Left renal pelvis (tissue), 4 donors: ENCODE measurements at places on chromosomes 13 and 19.

DNA sequence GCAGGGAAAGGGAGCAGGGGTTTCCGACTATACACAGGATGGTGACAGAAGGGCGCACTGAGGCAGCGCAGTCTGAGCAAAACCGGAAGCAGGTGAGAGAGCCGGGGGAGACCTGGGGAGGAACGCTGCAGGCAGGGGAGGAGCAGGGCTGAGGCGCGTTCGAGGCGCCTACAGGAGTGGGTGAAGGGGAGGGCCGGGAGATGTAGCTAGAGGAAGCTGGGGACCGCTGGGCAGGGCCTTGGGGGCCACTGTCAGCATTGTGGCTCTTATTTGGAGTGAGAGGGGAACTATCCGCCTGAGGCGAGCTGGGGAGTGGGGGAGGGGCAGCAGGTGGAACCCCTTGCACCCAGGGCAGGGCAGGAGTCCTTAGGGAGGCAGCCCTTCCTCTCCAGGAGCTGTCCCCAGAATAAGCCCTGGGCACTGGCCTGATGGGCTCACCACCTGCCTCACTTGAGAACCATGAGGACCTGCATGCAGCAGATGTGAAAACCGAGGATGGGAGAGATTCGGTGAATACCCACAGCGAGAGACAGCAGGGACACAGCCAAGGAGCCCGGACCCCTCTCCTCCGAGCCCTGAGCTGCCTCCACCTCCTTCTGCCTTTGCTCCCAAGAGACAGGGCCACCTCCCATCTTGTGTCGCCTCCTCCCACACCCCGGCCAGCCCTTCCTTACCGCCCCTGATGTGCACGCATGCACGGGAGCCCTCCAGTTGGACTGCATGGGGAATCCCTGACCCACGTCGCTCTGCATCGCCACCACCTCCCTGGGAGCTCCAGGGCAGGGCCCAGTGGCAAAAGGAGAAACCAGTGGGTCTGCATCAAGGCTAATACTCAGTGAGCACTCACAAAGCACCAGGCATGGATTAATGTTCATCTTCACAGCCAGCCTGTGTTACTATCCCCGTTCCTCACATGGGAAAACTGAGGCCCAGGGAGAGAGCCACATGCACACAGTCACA, 10.3 kb downstream of the AKT2 start:
- DNase-seq, result no peak

DNA sequence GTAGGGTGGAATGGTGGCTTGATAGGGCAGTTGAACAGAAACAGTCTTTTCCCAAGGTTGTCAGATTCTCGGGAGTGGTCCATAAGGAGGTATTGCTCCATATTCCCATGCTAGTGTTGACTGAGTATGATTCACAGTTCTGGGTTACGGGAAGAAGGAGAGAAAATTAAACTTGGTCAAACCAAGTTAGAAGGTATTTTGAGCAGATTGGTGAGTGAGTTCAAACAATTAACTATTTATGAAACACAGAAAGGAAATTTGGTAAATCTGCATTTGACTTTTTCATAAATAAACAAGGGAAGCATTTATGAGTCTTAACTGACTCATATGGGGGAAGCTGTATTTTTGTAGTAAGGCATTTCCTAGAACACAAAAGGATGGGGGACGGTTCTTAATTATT, 2419.4 kb downstream of the PCDH9 start:
- no peak for DNase-seq

GRCh38 chr19:17576758-17577456, 21.5 kb downstream of the COLGALT1 start:
- no peak for DNase-seq

DNA sequence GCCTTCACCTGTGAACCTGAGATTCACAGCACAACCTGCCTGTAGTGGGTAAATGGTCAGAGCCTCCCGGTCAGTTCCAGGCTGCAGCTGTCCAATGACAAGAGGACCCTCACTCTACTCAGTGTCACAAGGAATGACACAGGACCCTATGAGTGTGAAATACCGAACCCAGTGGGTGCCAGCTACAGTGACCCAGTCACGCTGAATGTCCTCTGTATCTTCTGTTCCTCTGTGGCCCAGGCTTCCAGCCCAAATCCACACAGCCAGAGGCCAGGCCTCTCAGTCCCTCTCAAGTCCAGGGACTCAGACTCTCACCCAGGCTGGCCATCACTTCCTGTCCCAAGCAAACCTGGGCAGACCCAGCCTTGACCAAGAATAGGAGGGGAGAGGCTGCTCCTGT, 10.8 kb downstream of the CEACAM3 start:
- DNase-seq, result no peak

DNA sequence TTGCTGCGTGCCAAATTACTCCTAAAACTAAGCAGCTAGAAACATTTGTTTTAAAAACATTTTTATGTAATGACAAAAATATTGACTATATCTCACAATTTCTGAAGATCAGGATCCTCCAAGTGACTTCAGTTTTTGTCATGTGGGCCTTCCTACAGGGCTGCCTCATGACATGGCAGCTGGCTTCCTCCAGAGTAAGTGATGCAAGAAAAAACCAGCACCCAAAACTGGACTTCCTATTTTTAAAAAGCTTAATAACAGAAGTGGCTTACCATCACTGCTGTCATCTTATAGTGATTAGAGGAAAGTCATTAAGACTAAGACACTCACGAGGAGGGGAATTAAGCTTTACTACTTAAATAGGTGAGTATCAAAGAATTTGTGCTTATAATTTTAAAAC, 681.7 kb downstream of the PCDH17 start:
- DNase-seq, result no peak

GRCh38 chr19:14496029-14496833, at the start of gene GIPC1:
Gene GIPC1, minus strand, starts transcription at chr19:14496127. Its CDS starts 13,151 bp downstream, at chr19:14482976.
- peak; percentile 97 for DNase-seq

DNA sequence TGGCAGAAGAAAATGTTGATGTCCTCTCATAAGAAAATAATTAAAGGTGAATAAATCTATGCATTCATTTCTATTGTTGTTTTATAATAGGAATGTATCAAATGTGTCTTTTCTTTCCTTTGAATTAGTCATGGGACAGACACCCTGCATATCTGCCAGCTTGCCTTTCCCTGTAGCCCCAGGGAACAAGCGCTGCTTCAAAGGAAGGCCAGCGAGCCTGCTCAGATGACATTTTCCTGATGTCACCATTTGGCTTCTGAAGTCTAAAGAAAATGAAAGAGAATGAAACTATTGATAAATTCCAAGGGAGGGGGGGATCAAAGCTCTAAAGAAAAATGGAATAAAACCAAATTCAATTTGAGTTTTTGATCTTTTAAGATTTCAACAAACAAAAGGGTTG, 574.8 kb downstream of the IRS2 start:
- no peak for DNase-seq

- peak; percentile 50 for DNase-seq
Measured at GRCh38 chr13:79541426-79542049, 60.6 kb downstream of the NDFIP2 start.

DNA sequence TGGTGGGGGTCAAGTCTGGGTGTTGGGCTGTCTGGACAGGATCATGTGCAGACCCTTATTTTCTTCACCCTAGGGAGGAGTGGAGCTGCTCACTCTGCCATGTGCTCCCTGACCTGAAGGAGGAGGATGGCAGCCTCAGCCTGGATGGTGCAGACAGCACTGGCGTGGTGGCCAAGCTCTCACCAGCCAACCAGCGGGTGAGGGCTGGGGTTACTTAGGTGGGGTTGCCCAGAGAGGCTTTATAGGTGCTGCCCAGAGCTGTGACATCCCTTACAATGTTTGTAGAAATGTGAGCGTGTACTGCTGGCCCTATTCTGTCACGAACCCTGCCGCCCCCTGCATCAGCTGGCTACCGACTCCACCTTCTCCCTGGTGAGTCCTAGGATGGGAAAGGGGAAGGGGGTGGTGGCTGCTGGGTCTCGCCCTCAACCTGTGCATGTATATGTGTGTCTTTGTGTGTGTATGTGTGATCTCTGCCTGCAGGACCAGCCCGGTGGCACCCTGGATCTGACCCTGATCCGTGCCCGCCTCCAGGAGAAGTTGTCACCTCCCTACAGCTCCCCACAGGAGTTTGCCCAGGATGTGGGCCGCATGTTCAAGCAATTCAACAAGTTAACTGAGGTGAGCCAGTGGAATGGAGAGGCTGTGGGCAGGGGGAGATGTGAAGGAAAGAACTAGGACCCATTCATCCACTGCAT, 5.1 kb downstream of the CHMP2A start:
- no peak for DNase-seq

- no peak for DNase-seq
Measured at GRCh38 chr13:107865643-107866031, 349.7 kb downstream of the LIG4 start.

DNA sequence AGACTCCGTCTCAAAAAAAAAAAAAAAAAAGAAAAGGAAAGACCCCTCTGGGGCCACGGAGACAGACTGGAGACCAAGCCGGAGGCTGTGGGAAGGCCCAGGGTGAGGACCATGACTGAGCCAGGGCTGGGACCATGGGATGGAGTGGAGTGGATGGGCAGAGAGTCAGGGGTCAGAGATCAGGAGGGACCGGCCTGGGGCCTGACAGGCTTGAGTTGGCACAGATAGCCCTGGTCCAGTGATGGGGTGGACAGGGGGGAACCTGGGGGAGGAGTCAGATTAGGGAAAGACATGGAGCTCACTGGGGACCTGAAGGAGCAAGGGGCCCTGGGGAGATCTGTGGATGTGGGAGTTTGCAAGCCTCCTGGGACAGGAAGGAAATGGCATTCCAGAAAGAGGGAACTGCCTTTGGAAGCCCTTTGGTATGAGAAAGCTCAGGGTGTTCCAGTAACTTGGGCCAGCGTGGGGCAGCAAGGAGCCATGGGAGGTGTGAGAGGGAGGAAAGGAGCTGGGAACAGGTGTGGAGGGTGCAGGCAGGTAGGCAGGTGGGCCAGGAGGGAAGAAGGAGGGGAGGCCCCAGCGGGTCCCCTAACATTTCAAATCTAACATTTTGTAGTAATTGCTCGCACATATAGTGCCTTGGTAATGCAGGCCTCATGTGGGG, 6.3 kb upstream of the RPL13A start:
- no peak for DNase-seq

GRCh38 chr13:41060724-41061074, 610 bp upstream of the WBP4 start:
- peak; percentile 53 for DNase-seq

- no peak for DNase-seq
Measured at GRCh38 chr13:23504180-23504579, 66.0 kb upstream of the TNFRSF19 start.

GRCh38 chr13:20146381-20146780, 14.5 kb downstream of the GJA3 start:
- DNase-seq, result no peak

DNA sequence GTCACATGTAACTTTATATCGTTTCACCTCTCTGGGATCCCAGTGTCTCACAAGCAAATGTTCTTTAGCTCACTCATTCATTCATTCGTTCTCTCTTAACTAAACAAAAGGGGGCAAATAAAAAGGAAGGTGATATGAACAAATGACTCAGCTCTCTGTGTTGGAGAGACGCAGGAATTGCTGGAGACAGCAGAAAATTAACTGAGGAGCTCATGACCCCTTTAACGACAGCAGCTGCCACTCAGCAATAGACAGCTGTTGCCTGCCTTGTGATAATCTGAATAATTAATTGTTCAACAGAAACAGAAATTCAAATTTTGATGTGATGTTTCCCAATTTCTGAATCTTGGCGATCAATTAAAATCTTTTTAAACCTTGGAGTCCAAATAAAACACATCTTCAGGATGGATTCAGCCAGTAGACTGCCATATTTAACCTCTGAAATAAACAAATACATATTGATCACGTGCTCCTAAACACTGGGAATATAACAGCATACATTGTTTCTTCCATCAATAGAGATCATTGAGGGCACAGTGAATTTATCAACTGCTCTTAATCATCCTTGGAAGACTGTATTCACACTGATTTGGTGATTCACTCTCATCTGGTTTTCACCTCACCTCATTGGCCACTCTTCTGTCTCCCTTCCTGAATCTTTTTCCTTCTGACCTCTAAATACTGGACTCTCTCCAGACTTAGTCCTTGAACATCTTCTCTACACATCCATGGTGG, 63.3 kb downstream of the MBNL2 start:
- DNase-seq, result no peak

GRCh38 chr13:21130116-21130515, 46.2 kb downstream of the SKA3 start:
- DNase-seq, result no peak

DNA sequence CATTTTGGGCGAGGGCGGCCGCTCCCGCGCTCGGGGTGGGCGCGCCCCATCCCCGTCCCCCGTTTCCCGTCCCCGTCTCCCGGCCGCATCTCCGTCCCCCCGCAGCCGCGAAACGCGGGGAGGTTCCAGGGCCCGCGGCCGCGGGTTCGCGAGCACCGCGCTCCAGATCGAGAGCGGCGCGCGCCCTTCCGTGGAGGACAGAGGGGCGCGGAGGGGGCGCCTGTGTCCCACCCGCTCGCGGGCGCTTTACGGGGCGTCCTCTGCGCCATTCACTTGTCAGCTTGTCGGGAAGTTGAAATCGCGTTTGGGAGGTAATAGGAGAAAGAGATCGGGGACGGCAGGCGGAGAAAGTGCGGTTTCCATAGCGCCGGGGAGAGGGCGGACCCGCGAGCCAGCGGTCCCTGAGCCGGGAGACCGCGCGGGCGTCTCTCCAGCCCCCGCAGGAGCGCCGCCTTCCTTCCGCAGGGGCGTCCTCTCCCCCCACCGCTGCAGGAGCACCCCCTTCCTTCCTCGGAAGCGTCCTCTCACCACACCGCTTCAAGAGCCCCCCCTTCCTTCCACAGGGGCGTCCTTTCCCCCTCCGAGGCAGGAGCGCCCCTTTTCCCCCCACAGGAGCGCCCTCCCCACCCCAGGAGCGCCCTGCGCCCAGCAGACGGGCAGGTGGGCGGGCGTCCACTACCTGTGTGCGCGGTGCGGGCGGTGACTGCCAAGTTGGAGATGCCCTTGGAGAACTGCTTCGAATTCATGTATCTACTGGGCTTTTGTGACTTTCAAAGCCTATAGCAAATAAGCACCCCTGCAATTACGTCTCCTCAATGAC, 962 bp upstream of the IRS2 start:
- no peak for DNase-seq

GRCh38 chr13:101686003-101686402, 233.5 kb downstream of the ITGBL1 start:
- no peak for DNase-seq

DNA sequence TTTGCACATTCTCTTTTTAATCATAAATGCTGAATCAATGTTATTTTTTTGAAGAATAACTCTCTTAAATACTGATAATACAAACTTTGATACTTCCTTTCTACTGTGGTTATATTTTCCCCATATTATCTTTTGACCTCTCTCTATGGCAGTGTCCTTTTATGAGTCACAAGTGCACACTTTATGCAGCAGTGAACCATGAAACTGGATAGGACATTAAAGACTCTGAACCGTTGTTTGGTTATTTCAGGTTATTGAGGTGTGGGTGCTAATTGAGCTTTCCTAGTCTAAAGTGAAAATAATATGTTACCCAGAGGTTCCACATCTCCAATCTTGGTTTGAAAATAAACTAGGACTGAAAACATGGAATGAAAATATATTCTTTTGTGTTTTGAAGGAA, 71.4 kb downstream of the DGKH start:
- no peak for DNase-seq
